ENCODE measurements at places on chromosomes 5 and 9.

DNA sequence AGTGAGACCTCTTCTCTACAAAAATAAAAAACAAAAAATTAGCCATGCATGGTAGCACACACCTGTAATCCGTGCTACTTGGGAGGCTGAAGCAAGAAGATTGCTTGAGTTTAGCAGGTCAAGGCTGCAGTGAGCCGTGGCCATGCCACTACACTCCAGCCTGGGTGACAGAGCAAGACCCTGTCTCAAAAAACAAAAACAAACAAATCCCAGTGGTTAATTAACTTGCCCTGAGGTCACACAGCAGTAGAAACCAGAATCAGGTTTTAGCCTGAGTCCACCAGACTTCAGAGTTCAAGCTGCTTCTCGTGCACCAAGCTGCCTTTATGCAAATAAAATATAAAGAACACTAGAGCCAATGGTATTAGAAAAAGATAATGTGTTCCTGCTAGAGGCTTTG, 169.7 kb downstream of the GOLPH3 start:
- no peak for DNase-seq

- DNase-seq, result no peak
Observed at GRCh38 chr5:7415123-7415522, 19.2 kb downstream of the ADCY2 start.

GRCh38 chr5:67301285-67301903, 104.8 kb upstream of the CD180 start:
- DNase-seq, result no peak

DNA sequence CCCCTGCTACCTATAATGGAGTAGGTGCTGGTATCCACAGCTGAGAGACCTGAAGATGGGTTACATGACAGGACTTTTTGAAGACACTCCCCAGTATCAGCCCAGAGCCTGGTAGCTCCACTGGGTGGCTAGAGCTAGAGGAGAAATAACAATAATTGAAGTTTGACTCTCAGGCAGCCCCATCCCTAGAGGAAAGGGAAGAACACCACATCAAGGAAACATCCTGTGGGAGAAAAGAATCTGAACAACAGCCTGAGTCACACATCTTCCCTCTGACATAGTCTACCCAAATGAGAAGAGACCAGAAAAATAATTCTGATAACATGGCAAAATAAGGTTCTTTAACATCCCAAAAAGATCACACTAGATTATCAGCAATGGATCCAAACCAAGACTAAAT, 432.1 kb downstream of the CDH18 start:
- no peak for DNase-seq

- no peak for DNase-seq
Observed at GRCh38 chr5:8241558-8241957, 372.6 kb downstream of the MTRR start.

GRCh38 chr5:135977375-135977928, 22.7 kb upstream of the LECT2 start:
- no peak for DNase-seq

GRCh38 chr9:72951520-72952380, 1.1 kb downstream of the ALDH1A1 start:
- no peak for DNase-seq
